Fibroblast of skin of right biceps (primary cell): ENCODE measurements at places on chromosomes 3 and 15.

DNA sequence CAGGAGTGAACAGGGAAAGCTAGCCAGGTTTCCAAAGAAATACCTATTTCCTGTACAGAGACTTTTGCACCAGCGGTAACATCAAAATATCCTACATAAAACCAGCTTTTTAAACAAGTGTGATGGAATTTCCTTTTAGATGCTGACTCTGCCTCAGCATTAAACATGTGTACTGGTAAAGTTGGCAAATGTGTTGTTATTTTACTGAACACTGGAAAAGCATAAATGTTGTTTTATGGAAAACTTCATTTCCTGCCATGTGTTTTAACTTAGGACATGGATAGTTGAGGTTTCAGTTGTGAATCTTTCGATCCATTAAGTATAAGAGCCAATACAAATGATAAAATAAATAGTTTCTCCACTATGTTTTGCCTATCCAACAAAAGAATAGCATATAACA is 15.7 kb downstream of the OXNAD1 start:
- DNase-seq = peak; percentile 54

- no peak for DNase-seq
Measured at GRCh38 chr3:60190073-60190472, 1061.2 kb downstream of the FHIT start.

GRCh38 chr3:197371591-197372046 is 73.2 kb upstream of the DLG1 start:
- DNase-seq = no peak

DNA sequence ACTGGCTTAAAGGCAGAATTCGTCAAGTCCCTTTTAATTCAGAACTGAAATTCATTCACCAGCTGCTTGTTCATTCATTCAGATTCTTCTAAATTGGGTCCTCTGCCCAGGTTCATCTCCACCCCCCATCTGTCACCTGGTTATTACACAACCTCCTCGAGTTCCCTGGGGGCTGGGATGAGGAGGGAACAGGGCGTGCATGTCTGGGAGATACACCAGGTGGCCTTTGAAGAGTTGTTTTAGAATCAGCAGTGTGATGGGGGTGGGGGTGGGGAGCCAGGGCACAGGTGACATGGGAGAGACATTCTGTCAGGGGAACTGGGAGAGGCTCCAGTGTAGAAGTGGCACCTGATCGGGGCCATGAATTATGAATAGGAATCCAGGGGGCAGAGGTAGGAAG is 8.2 kb downstream of the SNX33 start:
- no peak for DNase-seq
